ENCODE measurements at places on chromosomes 12 and 14.

DNA sequence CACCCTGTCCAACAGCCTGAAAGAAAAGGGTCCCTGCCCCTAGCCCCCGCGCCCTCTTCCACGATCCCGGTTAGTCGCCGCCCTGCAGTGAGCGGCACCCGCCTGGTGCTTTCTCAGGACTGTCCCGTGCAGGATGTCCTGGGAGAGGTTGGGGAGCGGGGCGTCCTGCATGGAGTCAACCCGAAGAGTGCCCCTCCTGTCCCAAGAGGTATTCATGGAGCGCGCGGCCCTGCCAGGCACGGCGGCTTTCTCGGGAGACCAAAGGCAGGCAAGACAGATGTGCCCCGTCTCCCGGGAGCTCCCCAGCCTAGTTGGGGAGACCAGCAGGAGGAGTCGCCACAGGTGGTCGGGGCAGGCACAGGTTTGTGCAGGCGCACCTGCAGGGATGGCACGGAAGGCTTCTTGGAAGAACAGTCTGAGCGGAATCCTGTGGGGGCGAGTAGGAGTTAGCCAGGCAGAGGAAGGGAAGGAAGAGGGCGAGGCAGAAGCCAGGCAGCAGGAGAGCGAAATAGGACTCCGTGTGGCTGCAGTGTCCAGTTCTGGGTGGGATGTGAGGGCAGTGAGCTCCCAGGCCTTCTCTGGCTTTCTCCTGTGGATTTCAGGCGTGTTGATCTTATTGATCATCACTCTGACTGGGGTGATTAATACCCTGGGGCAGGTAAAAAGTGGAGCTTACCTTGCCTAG, 723 bp downstream of the SIVA1 start:
- no peak for DNase-seq

- DNase-seq: no peak
Measured at GRCh38 chr12:114738460-114739184, 54.6 kb upstream of the TBX3 start.

- peak; percentile 43 for DNase-seq
Measured at GRCh38 chr12:10701131-10701681, 21.9 kb downstream of the YBX3 start.

- DNase-seq: no peak
Measured at GRCh38 chr14:36818794-36819384, 157.2 kb downstream of the PAX9 start.

GRCh38 chr14:20489093-20489994, 16.0 kb upstream of the RNASE10 start:
- no peak for DNase-seq

- DNase-seq: no peak
Measured at GRCh38 chr14:80576401-80576800, 365.1 kb upstream of the DIO2 start.

DNA sequence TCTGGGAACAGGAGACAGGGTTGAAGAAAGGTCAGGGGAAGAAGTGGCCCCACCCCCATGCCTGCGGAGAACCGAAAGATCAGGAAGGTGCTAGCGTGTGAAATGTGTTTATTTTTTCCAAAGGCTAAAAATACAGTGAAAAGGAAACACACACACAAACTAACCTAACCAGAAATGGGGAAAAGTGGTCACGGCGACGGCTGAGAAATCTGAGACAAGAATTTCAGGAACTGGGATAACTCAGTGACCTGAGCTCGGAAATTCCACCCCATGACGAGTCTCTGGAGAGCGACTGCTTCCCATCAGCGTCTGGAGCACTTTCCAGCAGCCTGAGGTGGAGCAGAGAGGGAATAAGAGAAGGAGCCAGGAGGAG, 16.6 kb upstream of the RND1 start:
- no peak for DNase-seq

GRCh38 chr12:49296836-49297694, 2.1 kb downstream of the PRPH start:
- DNase-seq: peak; percentile 27

- DNase-seq: no peak
Measured at GRCh38 chr14:94679937-94680861, 68.0 kb downstream of the SERPINA3 start.

DNA sequence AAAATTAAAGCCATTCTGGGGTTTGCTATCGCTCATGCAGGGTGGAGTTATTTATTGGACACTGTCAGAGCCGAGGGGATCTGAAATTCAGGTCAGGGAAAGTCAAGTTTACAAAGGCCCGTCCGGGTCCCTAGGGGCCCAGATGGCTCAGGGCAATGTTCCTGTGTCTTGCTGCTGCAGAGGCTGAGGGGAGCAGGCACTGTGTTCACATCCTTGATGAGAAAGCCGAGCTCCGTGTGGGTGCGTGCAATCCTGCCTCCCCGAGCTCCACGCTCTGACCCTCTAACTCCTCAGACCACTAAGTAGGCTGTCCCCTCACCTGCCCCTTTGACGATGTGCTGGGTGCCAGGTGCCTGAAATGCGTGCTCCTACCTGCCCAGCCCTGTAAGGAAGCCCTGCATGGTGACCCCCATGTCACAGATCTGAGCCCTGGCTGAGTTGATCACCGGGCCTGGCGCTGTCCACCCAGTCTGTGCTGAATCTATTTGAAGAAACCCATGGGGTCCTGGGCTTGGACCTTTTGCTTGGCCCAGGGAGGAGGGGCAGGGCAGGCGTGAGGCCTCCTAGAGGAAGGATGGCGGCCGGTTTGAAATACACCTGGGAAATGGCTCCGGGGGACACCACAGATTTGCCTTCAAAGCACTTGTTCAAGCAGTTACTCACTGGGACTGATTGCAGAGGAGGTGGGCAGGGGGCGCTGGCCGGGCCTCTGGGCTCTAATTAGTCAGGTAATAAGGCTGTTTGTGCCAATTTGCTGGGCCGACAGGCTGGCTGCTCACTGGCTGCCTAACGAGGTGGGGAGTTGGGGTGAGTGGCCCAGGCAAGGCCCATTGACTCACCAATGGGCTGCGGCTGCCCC, 204.3 kb downstream of the KIF26A start:
- no peak for DNase-seq
